T-helper 2 cell treated with Interferon-gamma antibody and Interleukin-4, amounts not matched to agents 5 μg/mL and 100 μg/mL, for 36 hours (primary cell): ENCODE measurements at places on chromosomes 3 and 15.
A peak's percentile ranks its signal among the peaks of the same experiment; 100 is the strongest.

DNA sequence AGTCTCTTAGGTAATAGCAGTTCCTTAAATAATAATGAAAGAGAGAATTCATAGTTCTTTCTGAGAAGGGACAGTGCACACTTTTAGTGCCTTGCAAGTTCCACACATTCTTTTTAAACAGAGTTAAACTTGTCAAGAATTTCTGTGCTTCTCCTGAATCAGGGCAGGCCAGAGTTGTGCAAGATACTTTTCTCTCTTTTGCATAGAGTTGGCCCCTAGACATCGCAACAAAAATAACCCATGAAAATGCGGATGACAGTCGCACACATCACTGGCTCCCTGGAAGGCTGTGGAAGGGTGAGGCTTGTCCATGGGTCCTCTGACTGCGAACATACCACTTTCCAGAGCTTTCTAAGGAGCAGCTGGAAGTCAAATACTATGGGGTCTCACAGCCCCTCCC is 40.1 kb downstream of the FBLN2 start:
- H3K4me3 ChIP-seq, result no peak overlapping the region
- peaks cover 3% of the 10 kb centered on the region for H3K27me3 ChIP-seq
- no peak overlapping the region for H3K27ac ChIP-seq
- no peaks in the 10 kb centered on the region for H3K36me3 ChIP-seq

- DNase-seq, result no peak
- peaks cover 11% of the 10 kb centered on the region for H3K27me3 ChIP-seq
- no peaks in the 10 kb centered on the region for H3K36me3 ChIP-seq
- no peaks in the 10 kb centered on the region for H3K4me1 ChIP-seq
Observed at GRCh38 chr3:124660599-124660998, 69.7 kb upstream of the UMPS start.

GRCh38 chr3:157082305-157082982 is 77.5 kb downstream of the CCNL1 start:
- no peak overlapping the region for H3K4me3 ChIP-seq
- H3K27me3 ChIP-seq, result no peaks in the 10 kb centered on the region
- DNase-seq, result no peak
- no peaks in the 10 kb centered on the region for H3K36me3 ChIP-seq

DNA sequence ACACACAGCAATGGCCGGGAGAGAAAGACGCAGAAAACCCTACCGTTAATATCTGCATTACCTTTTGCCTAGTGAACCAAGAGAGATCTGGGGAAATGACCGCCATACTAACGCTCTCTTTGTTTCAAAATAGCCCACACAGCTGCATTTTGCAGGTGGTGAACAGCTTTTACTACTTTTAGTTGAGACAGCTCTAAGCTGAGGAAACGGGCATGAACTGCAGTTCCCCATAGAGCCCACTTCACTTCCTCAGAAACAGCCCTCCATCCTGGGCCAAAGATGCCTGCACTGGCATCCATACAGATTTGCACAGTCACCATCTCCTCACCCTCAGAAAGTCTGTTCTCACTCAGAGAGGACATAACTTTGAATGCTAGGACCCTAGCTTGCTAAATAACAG is 45.0 kb downstream of the ZNF860 start:
- DNase-seq, result no peak
- H3K27ac ChIP-seq, result no peak overlapping the region
- peaks cover 18% of the 10 kb centered on the region for H3K27me3 ChIP-seq
- no peaks in the 10 kb centered on the region for H3K36me3 ChIP-seq
- H3K4me1 ChIP-seq, result no peaks in the 10 kb centered on the region

DNA sequence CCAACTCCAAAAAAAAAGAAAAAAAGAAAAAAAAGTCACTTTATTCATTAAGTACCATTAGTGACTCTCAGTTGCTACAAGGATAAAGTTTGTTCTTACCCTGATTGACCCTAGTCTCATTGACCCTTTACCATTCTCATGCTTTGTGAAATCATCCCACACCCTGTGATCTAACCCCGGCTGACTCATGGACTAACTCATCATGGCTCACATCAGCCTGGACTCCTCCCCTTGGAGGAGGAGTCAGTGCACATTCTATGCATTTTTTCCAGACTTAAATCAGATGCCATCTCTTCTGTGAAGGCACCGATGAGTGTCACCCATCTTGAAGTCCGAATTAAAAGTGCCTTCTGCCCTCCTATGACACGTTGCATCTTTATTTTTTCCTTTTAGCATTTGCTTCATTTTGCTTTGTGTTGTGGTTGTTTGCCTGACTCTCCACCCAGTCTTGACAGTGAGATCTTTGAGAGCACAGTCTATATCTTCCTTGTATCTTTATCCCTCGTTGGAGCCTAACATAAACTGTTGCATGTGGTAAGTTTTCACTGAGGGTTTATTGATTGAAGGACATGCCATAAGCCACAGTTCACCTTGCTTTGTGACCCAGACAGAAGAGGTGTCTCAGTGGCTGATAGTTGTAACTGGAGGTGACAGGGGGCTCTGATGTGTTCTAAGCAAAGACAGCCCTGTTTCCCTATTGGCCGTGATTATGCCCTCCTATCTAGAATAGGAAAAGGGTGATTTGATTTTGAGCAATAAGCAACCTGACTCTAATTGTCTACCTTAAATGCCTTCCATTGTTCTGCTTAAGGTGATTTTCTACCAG is 72.1 kb downstream of the IL1RAP start:
- peak; percentile 82 for DNase-seq
- H3K4me1 ChIP-seq, result peaks cover 69% of the 10 kb centered on the region
- H3K27me3 ChIP-seq, result no peaks in the 10 kb centered on the region

DNA sequence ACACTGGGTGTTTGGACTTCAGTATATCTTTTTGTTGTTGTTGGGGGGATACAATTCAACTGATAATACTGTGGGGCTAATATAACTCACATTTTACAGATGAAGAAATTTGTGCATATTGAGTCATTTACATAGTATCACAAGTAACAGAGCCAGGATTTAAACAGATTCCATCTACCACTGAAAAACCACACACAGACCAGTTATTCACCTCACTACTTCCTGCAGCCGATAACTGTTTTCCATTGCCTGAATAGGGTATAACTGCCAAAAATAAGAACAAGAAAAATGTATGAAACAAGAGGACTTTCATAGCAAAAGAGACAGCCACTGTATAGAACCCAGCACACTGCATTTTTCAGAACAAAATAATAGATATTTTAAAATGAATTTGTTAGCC is 215.8 kb upstream of the CNTN6 start:
- DNase-seq, result no peak
- no peaks in the 10 kb centered on the region for H3K36me3 ChIP-seq
- H3K4me3 ChIP-seq, result no peak overlapping the region
- peaks cover 7% of the 10 kb centered on the region for H3K4me1 ChIP-seq
- H3K27me3 ChIP-seq, result no peaks in the 10 kb centered on the region
- H3K27ac ChIP-seq, result no peak overlapping the region

- peak overlapping the region; percentile 100 for H3K27ac ChIP-seq
- DNase-seq, result no peak
- H3K4me3 ChIP-seq, result peak overlapping the region; percentile 100
- H3K4me1 ChIP-seq, result peaks cover 44% of the 10 kb centered on the region
- H3K36me3 ChIP-seq, result peaks cover 73% of the 10 kb centered on the region
Observed at GRCh38 chr3:185935465-185936272, 2.1 kb downstream of the TRA2B start.

DNA sequence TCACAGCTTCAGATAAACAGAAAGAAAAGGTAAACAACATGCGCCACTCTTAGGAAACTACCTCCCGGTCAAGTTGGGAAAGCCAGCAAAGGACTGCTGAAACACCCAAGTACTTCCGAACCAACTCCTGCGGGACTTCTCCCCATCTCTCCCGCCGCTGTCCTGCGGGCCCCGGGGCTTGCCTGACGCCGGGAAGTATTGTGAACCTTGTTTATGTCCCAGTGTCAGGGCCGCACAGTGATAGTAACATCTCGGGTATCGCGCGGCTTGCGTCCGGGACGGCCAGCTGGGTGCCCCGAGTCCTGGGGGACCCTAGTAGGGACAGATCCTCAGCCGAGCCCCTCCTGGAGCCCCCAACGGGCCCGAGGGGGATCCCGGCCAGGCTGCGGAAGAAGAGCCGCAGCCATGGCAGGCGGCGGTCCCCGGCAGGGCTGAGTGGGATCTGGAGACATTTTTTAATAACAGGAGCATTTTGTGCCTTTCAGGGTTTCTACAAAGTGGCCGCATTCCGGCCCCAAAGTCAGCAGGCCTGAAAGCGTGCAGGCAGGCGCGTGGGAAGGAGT is 756 bp downstream of the CLPX start:
- no peaks in the 10 kb centered on the region for H3K27me3 ChIP-seq
- H3K4me3 ChIP-seq, result peak overlapping the region; percentile 96
- peaks cover 17% of the 10 kb centered on the region for H3K36me3 ChIP-seq
- DNase-seq, result peak; percentile 46

DNA sequence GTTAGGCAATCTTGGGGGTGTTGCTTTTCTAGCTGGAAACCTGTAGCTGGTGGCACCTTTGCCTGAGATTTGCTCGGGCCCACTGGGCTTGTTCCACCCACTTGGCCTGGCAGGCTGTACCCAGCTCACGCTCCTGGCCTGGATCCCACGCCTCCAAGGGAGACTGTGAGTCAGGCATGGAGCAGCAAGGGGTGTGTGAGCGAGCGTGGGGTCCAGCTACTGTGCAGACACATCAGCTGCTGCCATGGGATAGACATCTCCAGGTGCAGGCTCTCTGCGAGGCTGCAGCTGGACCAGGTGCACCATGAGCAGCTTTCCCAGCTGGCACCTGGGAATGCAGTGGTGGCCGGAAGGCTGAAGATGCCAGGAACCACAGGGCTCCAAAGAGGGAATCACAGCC is 36.0 kb downstream of the NR1D2 start:
- no peak overlapping the region for H3K27ac ChIP-seq
- no peaks in the 10 kb centered on the region for H3K27me3 ChIP-seq
- no peaks in the 10 kb centered on the region for H3K36me3 ChIP-seq
- no peak for DNase-seq

GRCh38 chr15:71254491-71254890 is 139.2 kb downstream of the THSD4 start:
- H3K27me3 ChIP-seq, result peaks cover 2% of the 10 kb centered on the region
- no peak overlapping the region for H3K4me3 ChIP-seq
- no peaks in the 10 kb centered on the region for H3K36me3 ChIP-seq
- DNase-seq, result no peak

DNA sequence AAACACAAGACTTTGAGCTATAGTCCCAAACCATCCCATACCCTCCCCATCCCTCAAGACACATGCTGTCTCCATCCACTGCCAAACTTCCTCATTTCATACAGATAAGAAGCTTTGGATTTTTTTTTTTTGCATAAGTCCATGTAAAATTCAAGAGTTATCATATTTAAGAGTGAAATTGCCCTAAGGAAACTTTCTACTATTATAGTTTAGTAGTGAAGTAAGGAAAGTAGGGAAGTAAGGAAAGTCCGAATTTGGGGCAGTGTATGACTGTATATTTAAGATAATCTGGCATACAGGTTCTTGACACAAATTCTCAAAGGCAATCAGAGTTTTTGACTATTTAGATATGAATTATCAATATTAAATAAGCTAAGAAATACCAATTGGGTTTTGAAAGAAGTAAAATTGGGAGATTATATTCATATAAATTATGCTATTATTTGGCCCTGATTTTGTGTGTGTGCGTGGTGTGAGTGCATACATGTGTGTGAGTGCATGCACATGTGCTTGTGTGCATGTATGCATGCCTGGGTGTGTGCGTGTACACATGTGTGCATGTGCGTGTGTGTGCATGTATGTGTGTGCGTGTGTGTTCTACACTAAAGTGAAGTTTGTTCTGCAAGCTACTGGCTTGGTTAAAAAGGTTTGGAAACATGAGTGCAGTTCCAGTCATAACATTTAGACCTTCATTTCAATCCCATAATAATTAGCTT is 83.6 kb upstream of the MBNL1 start:
- no peak overlapping the region for H3K4me3 ChIP-seq
- no peaks in the 10 kb centered on the region for H3K36me3 ChIP-seq
- H3K27ac ChIP-seq, result no peak overlapping the region
- DNase-seq, result no peak

DNA sequence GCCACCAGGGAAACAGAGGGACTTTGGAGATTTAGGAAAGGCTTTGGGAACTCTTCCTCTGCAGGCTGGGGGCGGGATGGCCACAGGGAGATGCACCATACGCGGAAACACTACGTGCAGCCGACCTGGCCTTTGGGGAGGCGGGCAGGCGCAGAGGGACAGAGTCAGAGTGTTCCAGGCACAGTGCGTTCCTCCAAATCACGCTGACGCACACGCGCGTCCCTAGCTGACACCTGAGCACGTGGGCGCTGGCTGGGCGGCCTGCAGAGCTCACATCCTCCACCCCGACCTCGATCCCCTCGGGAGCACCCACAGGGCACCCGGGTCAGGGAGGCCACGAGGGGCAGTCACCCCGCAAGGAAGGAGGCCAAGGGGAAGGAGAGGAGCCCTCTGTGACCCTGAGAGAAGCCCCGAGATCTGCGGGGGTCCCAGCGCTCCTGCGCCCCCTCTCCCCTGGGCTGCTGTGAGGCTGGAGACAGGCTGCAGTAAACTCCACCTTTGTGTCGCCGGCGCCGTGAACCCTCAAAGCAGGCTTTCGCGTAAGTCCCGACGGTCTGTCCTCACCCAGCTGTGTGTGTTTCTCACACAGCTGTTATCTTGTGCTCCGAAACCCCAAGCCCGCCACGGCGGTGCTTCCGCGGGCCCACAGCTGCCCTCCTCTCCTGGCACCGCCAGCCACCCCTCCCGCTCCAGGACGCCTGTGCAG is 196.3 kb downstream of the OCA2 start:
- no peak overlapping the region for H3K4me3 ChIP-seq
- no peaks in the 10 kb centered on the region for H3K27me3 ChIP-seq
- DNase-seq, result no peak
- H3K27ac ChIP-seq, result no peak overlapping the region
- no peaks in the 10 kb centered on the region for H3K4me1 ChIP-seq

GRCh38 chr15:58247855-58248842 is 110.0 kb downstream of the AQP9 start:
- H3K27me3 ChIP-seq, result peaks cover 5% of the 10 kb centered on the region
- H3K36me3 ChIP-seq, result no peaks in the 10 kb centered on the region
- no peak for DNase-seq
- H3K4me1 ChIP-seq, result peaks cover 16% of the 10 kb centered on the region
- no peak overlapping the region for H3K4me3 ChIP-seq

GRCh38 chr3:165513715-165514701 is 317.8 kb upstream of the SLITRK3 start:
- H3K4me3 ChIP-seq, result no peak overlapping the region
- no peaks in the 10 kb centered on the region for H3K36me3 ChIP-seq
- H3K27me3 ChIP-seq, result no peaks in the 10 kb centered on the region
- no peaks in the 10 kb centered on the region for H3K4me1 ChIP-seq
- H3K27ac ChIP-seq, result no peak overlapping the region
- no peak for DNase-seq
